EH (cell line): ENCODE measurements at places on chromosomes 4 and X.
A peak's percentile ranks its signal among the peaks of the same experiment; 100 is the strongest.

- DNase-seq, result peak; percentile 71
Observed at GRCh38 chrX:101062176-101062575, 10.3 kb upstream of the TRMT2B start.

DNA sequence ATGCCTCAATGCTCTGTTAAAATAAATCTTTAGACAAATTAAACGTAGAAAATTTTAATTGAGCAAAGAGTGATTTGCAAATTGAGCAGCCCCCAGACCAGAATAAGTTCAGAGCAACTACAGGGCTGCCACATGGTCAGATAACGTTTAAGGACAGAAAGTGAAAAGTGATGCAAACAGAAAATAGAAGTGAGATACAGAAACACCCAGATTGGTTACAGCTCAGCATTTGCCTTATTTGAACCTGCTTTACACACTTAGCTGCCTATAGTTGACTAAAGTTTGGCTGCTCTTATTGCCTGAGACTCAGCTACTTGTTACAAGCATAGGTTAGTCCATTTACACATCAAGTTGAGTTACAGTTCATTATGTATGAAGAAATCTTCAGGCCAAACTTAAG lies 1800.8 kb upstream of the PCDH10 start:
- DNase-seq, result no peak

DNA sequence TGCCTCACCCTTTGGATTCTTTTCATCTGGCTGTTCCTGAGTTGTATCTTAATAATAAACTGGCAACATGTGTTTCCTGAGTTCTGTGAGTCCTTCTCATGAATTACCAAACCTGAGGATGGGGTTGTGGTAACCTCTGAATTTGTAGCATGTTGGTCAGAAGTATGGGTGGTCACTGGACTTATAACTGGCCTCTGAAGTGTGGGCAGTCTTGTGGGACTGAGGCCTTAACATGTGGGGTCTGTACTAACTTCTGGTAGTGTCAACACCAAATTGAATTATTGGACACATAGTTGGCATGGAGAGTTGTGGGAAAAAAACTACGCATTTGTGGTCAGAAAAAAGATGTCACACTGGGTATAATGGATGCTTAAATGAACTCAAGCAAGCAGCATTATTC lies 45.0 kb upstream of the TNIP3 start:
- DNase-seq, result no peak

GRCh38 chrX:13009273-13009672 lies 34.4 kb downstream of the TMSB4X start:
- DNase-seq, result no peak

- DNase-seq, result no peak
Observed at GRCh38 chr4:84286048-84286447, 213.0 kb downstream of the NKX6-1 start.

GRCh38 chr4:125140966-125141495 lies 173.7 kb upstream of the FAT4 start:
- peak; percentile 42 for DNase-seq

DNA sequence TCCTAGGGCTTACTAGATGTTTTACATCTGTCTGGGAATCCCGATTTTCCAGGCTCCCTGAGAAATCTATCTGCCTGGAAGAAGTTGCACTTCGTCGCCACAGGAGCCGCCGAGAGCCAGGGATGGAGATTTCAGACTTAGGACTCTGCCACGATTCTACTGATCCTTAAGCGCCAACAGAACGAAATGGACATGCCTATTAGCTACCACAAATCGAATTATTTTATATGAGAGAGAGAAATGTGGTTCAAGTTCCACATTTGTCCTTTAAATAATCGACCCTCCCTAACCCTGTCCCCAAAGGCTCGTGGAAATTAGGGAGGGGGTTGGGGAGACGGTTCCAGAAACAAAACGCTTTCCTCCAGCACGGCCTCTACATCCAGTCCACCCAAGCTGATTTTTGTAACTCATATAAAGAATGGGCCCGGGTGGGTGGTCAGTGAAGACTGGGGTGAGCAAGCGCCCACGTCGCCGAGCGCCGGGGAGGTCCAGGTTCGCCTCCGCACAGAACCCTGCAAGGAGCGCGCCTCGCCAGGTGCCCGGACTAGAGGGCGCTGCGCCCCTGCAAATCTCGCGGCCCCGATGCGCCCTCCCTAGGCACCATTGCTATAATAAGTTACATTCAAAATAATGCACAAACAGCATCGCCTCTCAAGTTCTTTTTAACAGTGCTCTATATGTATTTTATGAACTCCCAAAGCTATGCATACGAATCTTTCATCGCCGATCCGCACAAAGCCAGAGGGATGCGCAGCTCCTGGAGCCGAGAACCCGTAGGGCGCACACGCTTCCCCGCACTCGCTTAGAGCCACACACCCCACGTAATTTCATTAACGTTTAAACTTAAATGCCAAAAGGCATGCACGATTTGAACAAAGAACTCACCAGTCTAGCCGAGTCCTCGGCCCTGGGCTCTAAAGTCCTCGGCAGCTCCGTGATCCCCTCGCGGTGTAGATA lies 2.1 kb upstream of the FAT1 start:
- DNase-seq, result peak; percentile 88

- no peak for DNase-seq
Observed at GRCh38 chr4:24701683-24702082, 93.7 kb upstream of the SOD3 start.

DNA sequence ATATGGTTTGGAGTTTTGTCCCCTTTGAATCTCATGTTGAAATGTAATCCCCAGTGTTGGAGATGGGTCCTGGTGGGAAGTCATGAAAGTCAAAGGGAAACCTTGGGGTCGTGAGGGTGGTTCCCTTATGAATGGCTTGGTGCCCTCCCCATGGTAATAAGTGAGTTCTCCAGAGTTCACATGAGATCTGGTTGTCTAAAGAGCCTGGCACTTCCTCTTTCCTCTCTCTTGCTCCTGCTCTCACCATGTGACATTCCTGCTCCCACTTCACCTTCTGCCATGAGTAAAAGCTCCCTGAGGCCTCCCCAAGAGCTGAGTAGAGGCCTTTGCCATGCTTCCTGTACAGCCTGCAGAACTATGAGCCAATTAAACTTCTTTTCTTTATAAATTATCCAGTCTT lies 5.5 kb upstream of the IL15 start:
- no peak for DNase-seq

GRCh38 chr4:149077181-149077580 lies 635.0 kb upstream of the NR3C2 start:
- DNase-seq, result no peak

DNA sequence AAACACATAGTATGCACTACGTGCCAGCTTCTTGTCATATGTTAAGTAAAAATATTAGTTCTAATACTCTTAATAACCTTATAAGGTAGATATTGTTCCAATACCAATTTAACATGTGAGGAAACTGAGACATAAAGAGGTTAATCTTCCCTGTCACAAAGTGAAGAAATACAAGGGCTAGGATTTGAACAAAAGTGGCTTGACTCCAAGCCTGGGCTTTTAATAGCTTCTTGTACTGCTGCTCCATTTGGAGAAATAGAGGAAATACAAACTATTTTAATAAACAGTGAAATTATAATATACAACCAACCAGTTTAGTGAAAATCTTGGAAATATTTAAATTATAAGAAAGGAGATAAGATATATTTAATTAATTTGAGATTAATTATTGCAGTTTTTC lies 33.2 kb downstream of the TLL1 start:
- DNase-seq, result no peak

DNA sequence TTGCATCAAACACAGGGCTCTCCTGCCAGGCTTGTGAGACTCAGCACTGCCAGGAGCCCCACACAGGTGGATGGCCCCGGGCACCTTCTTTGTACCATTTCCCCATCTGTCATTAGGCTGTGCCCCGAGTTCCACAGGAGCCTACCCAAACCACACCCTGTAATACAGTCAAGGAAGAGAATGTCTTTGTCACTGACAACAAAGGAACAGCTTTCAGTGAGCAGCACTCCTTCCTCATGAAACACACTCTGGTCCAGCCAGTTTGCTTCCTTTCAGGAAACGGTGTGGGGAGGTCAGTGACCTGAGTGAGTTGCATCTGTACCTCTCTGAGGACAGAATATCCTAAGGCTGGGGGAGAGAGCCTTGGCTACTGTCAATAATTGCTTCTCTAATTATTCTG lies 53.7 kb downstream of the LNX1 start:
- DNase-seq, result no peak

GRCh38 chr4:3812211-3812934 lies 46.2 kb downstream of the ADRA2C start:
- DNase-seq, result no peak

- no peak for DNase-seq
Observed at GRCh38 chr4:35710343-35710742, 534.0 kb downstream of the ARAP2 start.

GRCh38 chrX:8034058-8034457 lies 106.8 kb upstream of the PNPLA4 start:
- DNase-seq, result no peak

GRCh38 chr4:175326796-175327195 lies 408.6 kb downstream of the ADAM29 start:
- no peak for DNase-seq
